ENCODE measurements at places on chromosomes 7 and 10.

- no peak for DNase-seq
These were observed 223.1 kb upstream of the FZD1 start for GRCh38 chr7:91041141-91041540.

DNA sequence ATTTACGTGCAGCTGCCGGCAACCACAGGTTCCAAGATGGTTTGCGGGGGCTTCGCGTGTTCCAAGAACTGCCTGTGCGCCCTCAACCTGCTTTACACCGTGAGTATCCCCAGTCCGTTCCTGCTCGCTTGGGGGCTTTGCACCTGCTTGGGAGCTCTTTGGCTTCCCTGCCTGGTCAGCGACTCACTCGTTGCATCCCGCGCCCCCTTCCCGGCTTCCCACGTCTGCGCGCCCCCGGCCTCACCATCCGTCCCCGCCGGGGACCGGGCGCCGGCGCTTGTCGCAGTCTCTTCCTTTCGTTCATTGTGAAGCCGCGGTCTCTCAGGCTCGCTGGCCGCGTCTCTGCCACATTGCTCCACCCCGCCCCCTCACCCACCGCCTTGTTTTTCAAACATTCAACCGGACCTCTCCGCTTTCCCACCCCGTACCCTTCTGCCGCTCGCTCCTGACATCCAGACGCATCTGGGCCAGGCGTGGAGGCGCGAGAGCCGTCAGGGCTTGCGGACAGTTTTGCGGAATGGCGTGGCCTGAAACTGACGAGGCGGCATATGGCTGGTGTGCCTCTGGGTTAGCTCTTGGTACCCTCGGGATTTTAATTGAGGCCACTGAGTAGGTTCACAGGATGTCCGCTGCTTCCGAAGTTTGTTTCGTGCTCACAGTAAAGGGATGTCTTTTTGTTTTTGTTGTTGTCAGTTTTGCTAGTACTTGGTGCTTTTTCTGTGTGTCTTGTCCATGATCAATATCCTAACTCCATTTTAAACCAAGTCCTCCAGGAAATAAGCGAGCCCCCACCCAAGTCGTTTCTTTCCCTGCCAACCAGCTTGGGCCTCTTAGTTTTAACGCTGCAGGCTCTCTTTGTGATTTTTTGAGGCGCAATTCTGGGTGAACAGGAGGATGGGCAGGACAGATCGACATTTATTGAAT, 639 bp downstream of the TSPAN13 start:
- no peak for DNase-seq

DNA sequence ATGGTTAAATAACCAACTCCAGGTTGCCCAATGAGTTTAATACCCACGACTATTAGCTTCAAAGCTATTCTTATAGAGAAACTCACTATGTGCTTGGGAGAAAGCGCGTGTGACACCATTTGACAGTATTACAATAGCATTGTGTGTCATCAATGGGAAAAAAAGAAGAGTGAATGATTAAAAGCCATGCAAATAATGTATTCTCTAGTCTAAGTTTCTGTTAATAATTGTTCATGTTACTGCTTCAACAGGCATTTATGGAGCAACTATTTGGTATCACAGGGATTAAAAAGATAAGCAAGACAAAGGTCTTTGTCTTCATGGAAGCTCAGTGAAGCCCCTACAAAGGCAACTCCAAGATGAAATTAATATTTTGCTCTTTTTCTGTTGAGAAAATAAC, 47.2 kb downstream of the CAV1 start:
- DNase-seq, result no peak

- DNase-seq, result no peak
These were observed 12.2 kb upstream of the FEZF1 start for GRCh38 chr7:122316467-122317388.

DNA sequence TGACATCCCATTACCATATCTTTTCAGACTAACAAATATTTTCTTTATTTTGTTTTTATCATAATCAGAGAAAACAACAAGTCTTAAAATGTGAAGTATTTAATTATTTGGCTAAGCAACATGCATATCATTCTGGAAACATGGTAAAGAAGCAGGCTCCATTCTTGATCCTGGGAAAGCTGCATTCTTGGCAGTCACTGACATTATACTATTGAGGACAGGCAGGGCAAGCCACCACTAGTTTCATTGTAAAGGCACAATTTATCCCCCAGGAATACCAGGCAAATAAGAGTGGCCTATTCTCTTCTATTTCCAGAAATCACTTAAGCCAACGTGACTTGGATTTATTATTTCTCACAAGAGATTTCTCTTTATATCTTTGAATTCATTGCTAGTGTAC, 153.8 kb upstream of the AKR1E2 start:
- no peak for DNase-seq

DNA sequence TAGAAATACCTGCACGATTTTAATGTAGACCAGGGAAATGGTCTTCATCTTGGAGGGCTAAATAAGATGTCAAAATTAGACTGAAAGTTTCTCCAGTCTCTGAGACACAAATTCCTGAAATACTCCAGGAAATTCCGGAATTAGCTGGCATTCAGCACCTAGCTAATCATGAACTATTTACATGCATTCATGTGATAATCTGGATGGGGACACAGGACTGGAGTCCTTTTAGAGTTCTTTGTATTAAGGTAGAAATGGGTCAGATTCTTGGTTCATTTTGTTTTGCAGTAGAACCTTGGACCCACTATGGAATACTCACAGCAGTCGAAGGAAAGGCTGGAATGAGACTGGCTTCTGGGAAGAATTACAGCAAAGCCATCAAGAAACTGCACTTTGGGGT, 65.3 kb upstream of the MDFIC start:
- no peak for DNase-seq

- no peak for DNase-seq
These were observed 98.5 kb downstream of the IDE start for GRCh38 chr10:92475357-92475868.

GRCh38 chr10:78572565-78572964, 496.2 kb upstream of the ZMIZ1 start:
- no peak for DNase-seq

- DNase-seq, result no peak
These were observed 34.5 kb downstream of the DNMBP start for GRCh38 chr10:99975106-99975829.

DNA sequence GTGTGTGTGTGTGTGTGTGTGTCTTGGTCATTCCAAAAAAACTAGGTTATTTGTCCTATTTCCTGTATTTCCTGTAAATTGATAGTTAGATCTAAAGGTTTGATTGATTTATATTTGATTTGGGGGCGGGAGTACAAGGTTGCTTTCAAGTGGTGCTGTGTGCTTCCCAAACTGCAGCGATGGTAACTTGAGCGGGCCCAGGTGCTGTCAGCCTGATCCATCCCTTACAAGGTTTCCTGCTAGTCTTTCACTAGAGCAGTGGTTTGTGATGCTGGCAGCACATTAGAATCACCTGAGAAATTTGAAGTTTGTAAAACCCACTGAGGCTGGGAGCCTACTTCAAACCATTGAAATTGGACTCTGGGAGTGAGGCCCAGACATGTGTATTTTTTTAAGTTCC, 23.7 kb downstream of the ABCC2 start:
- DNase-seq, result no peak

DNA sequence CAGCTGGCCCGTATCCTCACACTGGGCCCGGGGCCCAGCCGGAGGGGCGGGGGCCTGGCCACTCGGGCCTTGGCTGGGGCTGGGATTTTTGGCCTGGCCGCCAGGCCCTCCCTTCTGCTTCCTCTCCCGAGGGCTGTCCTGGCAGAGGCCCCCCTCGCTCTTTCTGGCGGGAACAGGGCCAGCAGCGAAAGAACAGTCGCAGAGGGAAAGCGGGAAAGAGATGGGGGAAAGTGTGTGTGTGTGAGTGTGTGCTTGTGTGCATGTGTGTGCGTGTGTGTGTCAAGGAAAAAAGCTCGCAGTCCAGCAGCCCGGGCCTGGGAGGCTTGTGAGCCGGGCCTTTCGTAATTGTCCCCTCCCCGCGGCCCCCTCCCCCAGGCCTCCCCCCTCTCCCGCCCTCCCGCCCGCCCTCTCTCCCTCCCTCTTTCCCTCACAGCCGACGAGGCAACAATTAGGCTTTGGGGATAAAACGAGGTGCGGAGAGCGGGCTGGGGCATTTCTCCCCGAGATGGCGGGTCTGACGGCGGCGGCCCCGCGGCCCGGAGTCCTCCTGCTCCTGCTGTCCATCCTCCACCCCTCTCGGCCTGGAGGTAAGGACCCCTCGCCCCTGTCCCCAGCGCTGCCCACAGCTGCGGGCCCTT, at the start of gene ELN:
Gene ELN, plus strand, starts transcription at position 491 of the 638 bp plus-strand sequence. Its CDS starts 15 bp downstream, at position 506.
- peak; percentile 20 for DNase-seq

- DNase-seq, result no peak
These were observed 24.1 kb upstream of the CARD11 start for GRCh38 chr7:3067606-3068380.

- no peak for DNase-seq
These were observed 33.4 kb downstream of the CPXM2 start for GRCh38 chr10:123858077-123858681.

GRCh38 chr10:99395750-99396445, 34.5 kb downstream of the GOT1 start:
- DNase-seq, result no peak

- DNase-seq, result no peak
These were observed 120.6 kb downstream of the ZWINT start for GRCh38 chr10:56240471-56240870.

GRCh38 chr10:57202356-57202755, 841.3 kb upstream of the ZWINT start:
- no peak for DNase-seq

DNA sequence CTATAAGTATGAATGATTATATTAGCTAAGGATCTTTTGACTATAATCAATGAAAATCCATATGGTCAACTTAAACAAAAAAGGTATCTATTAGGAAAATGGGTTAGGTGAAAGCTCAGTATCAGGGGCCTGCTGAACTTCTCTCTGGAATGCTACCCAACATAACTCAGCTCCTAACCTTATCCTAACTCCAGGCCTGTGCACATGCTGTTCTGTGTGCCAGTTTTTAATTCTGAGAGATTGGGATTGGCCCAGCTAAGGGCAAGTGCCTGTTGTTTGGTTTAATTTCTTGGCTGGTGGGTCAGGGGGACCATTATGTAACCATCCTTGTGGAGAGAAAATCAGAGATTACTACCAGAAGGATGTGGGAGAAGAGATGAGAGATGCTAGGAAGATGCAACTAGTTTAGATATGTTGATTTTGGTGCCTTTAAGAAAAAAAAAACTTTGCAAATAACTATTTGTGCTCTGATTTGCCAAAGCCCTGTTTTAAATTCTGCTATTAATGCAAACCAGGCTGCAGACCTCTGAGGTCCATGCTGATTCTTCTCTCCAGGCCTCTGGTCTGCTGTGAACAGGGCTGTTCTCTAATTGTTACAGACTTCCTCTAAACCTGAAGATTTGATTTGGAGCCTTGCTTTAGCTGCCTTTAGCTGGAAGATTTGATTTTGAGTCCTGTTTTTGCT, 23.9 kb upstream of the HDAC9 start:
- DNase-seq, result no peak

GRCh38 chr10:77421591-77421990, 216.0 kb downstream of the KCNMA1 start:
- DNase-seq, result no peak

DNA sequence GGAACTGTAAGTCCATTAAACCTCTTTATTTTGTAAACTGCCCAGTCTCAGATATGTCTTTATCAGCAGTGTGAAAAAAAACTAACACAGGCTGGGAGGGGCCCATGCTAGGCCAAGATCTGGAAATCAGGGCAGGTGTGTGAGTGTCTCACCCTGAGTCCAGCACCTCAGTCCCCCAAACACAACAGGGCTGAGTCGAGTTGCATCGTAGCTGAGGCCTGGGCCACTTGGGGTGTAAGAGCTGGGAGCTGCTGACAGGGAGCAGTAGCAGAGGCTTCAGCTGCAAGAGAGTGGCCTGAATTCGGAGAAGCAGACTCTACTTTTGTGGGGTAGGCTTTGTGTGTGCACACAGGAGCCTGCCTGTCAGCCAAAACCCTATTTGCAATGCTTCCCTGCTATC, 553.1 kb downstream of the PTPRN2 start:
- no peak for DNase-seq

- DNase-seq, result no peak
These were observed 26.9 kb downstream of the SPOCK2 start for GRCh38 chr10:72061491-72061890.

GRCh38 chr10:114779803-114780576, 41.6 kb upstream of the FHIP2A start:
- DNase-seq, result no peak

GRCh38 chr10:116698364-116698763, 44.0 kb downstream of the HSPA12A start:
- no peak for DNase-seq

- DNase-seq, result no peak
These were observed 282.8 kb downstream of the SNX10 start for GRCh38 chr7:26574476-26574875.

DNA sequence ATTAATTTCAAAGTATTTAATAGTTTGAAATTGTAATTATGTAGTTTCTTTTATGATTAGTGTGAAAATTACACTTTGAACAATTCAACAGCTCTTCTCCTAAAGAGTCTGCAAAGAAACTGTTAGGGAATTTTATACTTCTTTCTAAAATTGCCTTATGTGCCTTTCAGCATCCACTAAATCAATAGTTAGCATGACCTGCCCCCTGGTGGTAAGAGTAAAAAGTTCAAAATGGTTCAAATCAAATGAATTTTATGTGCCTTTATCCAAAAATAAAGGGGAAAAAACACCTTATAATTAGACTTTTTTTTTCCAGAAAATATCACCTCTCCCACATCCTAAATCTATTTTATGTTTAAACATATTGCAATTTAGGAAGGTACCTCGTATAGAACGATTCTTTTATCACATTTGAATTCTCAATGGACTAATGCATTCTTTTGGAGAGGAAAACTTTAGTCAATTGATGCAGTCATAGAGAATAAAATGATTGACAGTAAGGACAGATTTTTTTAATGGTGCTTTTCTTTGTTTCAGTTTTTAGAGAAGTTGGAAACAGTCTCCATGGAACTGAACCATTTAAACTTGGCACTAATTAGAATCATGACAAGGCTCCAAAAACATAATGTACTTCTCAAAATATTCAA, 163.7 kb downstream of the SEMA3D start:
- no peak for DNase-seq

- no peak for DNase-seq
These were observed 35.2 kb upstream of the LYZL1 start for GRCh38 chr10:29253690-29254029.

GRCh38 chr7:111047595-111047994, 43.3 kb upstream of the LRRN3 start:
- no peak for DNase-seq

DNA sequence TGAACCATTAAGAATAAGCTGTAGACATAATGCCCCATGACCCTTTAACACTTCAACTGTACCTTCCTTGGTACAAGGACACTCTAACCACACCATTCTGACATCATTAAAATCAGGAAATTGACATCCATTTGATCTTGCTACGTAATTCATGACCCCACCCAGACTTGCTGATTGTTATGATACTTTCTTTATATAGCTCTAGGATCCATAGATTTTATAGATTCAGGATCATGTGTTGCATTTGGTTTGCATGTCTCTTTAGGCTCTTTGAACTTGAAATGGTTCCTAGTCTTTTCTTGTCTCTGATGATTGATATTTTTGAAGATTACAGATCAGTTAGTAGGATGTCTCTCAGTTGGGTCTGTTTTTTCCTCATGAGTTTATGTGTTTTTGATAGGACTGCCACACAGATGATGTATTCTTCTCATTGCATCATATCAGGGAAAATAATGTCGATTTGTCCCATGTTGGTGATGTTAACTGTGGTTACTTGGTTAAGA, 13.5 kb downstream of the CCM2 start:
- DNase-seq, result no peak

Data from cerebellar nuclear complex (tissue), 1 donor.